ENCODE measurements at places on chromosomes 12 and 14.

- peak; percentile 59 for DNase-seq
Measured at GRCh38 chr12:15532364-15532977, 210.2 kb downstream of the PTPRO start.

- no peak for DNase-seq
Measured at GRCh38 chr14:75053396-75054291, 2.4 kb upstream of the MLH3 start.

DNA sequence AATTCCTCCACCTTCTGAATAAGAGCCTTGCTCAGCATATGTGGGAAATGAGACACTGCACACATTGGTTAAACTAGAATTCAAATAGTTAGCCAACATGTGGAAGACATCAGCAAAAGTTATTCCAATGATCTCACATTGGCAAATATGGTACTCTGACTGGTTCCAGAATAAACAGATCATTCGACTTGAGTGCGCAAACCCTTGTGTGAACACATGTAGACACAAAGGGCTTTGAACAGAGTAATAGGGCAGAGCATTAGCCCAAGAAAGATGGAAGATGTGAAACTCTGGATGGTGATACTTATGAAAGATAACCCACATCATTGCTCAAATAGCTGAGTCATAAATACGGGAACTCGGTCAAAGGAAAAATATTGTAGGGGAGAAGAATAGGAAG lies 1133.4 kb upstream of the SEL1L start:
- DNase-seq, result no peak

DNA sequence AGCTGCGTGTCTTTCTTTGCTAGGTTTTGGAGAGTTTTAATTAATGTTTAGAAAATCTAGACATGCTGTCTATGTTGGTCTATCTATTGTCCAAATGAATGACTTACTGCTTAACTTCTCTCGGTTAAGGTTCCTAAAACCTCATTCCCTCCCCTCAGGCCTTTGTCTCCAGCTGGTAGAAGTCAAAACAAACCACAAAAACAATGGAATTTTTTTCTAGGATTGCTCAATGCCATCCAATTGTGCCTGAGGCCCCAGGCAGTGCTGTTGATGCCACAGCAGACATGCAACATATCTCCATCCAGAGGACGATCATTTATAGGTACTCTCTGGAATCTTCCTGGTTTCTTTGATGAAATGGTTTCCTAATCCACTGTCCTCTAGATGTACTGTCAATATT lies 448.2 kb upstream of the TBX3 start:
- no peak for DNase-seq

DNA sequence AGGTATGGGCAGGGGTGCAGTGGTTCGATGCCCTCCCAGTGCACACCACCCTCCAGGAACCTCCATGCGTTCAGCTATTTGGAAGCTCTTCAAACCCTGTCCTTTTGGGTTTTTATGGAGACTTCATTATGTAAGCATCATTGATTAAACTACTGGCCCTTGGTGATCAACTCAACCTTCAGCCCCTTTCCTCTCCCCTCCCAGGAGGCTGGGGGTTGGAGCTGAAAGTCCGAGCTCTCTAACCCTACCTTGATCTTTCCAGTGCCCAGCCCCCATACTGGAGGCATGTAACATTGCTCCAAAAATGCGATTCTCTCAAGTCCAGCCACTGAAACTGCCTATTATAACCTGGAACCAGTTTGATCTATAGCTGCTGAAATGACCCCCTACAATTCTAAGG lies 188.1 kb downstream of the IPO8 start:
- DNase-seq, result no peak

- DNase-seq, result no peak
Measured at GRCh38 chr12:66441905-66442559, 139.7 kb downstream of the HELB start.

GRCh38 chr14:40847480-40847879 lies 759.2 kb upstream of the LRFN5 start:
- DNase-seq, result no peak

DNA sequence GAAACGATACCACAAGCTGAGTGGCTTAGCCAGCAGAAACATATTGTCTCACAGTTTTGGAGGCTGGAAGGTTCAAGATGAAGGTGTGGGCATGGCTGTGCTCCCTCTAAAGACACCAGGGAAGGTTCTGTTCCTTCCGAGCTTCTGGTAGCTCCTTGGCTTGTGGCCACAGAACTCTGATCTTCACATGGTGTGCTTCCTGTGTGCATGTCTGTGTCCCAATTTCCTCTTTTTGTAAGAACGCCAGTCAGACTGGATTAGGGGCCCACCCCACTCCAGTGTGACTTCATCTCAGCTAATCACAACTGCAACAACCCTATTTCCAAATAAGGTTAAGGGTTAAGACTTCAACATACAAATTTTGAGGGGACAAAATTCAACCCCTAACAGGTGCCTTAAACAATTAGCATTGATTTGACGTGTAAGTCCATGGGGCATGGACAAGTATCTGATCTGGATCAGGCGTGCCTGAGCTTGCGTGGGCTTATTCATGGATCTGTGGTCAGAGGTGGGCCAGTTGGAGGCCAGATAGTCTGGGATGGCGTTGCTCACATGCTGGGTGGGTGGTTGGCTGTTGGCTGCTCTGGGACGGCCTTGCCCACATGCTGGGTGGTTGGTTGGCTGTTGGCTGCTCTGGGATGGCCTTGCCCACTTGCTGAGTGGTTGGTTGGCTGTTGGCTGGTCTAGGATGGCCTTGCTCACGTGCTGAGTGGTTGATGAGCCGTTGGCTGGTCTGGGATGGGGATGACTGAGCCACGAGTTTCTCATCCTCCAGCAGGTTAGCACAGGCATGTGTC lies 88.5 kb downstream of the LGMN start:
- DNase-seq, result no peak

DNA sequence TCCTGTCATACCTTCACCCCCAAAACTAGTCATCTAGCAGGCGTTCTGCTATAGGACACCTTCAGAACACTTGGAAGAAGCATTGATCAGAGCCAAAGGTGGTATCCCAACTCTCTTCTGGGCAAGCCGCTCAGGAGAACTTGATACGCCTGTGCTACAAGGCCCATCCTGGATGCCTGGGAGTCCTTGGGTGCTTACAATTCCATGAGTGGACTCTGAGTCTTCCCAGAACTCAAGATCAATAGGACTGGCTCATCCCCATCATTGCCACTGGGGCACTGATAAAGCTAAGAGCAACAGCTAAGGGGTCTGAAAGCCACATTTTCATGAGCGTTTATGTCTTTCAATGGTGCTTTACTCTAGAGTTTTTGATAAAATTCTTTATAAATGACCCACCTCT lies 1.9 kb downstream of the SPTB start:
- no peak for DNase-seq

DNA sequence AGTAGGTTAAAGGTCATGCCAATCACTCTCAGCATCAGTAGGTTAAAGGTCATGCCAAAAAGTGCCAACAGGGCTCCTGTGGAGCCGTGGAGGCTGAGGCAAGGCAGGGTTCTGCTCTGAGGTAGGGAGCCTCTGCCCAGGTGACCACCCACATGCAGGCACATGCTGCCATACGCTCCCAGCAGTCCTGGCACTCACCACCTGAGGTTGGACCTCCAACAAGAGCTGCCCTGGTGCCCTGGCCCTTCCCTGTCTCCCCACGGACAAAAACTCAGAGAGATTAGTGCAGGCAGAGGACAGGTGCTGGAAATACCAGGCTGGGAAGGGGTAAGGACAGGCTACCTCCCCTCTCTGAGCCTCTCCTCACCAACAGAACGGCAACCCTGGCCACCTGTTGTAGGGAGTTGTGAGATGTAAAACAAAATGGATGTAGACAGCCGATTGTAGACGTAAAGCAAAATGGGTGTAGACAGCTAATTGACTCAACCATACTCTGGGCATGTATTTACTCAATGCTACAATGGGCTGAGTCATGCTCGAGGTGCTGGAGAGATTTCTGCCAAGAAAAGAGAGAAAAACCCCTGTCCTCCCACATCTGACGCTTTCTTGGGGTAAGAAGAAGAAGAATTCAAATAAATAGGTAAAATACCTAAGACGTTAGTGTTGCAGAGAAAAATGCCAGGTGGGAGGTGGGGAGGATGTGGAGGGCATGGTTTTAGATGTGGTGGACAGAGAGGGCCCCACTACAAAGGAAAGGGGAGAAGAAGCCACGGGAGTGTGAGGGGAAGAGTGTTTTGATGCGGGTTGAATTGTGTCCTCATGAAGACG lies 32.4 kb downstream of the LTBP2 start:
- no peak for DNase-seq

DNA sequence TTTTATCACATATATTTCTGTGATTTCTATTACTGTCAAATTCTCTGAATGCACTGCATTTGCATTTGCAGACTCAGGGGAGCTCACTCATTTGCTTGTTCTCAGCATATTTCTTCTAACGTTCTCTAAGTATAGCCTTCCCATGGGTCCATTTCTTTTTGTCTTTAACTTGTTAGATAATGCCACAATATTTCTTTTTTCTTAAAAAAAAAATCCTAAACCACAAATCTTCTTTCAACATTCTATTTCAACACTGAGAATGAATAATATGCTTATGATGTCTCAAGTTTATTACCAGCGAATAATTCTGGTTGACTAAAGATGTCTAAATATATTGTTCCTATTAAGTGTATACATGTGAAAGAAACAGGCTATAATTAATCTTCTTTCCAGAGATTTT lies 200.2 kb downstream of the ANO6 start:
- DNase-seq, result no peak

- no peak for DNase-seq
Measured at GRCh38 chr12:43318021-43318420, 234.0 kb downstream of the ADAMTS20 start.

- no peak for DNase-seq
Measured at GRCh38 chr12:41213107-41213506, 25.0 kb downstream of the PDZRN4 start.

DNA sequence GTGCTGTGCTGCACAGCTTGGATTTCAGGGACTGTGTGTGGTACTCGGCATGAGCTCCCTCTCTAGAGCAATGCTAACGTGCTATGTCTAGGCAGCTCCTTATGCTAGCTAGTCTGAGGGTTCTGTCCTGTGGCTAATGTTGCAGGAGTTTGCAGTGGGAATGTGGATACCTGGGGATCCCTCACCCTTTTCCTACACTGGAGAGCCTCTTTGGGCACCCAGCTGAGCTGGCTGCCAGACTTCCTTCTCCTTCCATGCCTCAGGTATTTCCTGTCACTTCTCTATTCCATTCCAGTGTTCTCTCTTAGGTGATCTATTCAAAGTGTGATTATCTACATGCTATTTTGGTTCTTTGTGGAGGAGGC lies 64.9 kb downstream of the FBXO33 start:
- DNase-seq, result no peak
